Stimulated activated CD8-positive, alpha-beta memory T cell treated with anti-CD3 and anti-CD28 coated beads, Interleukin-2, amount 100 ng/mL, for 1 hour (primary cell): ENCODE measurements at places on chromosomes 12 and 14.

GRCh38 chr12:2773199-2773875 is 21.4 kb upstream of the FKBP4 start:
- DNase-seq, result no peak

- DNase-seq, result peak; percentile 33
These were observed 1.1 kb downstream of the ARID2 start for GRCh38 chr12:45730348-45731189.

DNA sequence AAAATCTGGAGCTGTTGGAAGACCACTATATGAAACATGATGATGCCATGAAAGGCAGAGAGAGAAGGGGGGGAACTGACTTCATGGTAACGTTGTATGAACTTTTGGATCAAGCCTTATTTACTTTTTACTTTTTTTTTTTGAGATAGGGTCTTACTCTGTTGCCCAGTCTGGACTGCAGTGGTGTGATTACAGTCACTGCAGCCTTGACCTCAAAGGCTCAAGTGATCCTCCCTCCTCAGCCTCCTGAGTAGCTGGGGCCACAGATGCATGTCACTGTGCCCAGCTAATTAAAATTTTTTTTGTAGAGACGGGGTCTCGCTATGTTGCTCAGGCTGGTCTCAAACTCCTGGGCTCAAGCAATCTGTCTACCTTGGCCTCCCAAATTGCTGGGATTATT is 31.3 kb upstream of the CTDSP2 start:
- DNase-seq, result no peak

GRCh38 chr12:97257726-97258125 is 204.9 kb upstream of the RMST start:
- no peak for DNase-seq

DNA sequence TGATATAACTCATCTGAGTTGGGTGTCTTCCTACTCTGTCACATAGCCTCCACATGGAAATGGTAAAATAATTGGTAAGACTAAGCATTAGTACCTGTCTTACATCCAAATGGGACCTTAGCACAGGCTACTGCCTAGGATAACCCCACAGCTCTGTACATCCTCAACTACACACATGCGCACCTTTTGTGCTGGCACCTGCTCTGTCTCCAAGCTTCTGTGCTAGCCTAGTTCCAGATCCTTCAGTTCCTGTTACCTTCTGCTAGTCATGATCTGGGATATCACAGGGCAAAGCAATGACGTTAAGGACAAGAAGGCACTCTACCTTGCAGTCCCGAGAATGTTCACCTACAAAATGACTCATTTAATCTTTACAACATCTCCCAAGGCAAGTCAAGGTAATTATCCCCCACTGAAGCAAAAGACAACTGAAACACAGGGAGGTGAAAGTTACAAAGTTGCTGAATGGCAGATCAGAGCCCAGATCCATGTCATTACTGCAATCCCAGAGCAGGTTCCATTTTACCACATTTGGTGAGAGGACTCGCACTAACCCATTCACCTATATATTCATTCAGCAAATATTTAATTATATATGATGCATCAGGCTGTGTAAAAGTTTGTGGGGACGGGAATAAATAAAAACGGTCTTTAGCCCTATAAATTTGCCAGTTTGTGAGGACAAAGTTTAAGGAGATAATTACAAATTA is 61.7 kb downstream of the PPM1H start:
- no peak for DNase-seq

GRCh38 chr12:65755596-65755978 is 68.7 kb upstream of the HMGA2 start:
- no peak for DNase-seq

DNA sequence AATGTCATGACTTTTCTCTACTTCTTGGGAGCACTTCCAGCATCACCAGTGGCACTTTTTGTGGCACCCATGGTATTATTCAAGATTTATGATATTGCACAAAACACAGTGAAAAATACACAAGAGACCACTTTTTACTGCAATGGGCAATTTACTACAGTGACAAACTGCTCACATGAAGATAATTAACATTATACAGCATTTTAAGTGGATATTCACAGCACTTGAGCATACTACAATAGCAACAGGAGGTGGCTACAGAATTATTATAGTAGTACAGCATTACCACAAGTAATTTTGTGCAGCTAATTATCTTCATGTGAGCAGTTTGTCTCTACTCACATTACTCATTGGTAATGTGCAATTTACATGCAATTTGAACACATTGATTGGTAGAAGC is 18.3 kb downstream of the IL26 start:
- DNase-seq, result no peak

DNA sequence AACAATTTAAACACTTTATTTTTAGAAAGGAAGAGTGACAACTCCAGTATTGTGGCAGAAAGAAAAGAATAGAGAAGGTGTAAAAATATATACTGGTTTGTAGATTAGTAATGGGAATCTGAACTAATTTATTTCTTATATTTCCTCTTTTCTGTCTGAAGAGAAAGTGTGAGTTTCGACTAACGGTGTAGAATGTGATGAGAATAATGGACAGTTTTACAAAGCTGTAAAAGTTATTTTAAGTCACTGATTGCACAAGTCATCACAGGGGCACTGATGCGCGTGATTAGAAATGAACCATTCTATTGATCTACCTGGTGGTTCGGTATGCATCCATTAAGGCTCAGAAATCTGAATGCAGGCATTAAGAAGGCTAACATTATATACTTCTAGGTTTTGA is 158.5 kb upstream of the ATXN7L3B start:
- no peak for DNase-seq

DNA sequence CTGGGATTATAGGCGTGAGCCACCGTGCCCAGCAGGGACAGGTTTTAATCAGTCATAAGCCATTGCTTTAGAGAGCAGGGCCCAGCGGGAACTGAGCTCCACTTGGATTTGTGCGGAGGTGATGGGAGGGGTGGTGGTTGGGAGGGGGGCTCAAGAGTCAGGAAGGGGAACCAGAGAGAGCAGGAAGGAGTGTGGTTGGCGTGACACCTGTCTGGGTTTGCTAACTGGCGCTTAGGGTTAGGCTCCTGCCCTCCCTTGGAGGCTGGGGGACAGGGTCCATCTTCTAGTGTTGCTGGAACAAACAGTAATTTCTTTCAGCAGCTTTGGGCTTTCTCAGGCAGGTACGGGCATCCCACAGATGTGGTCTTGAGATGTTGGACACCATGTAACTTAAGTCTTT is 7.5 kb upstream of the ALDH2 start:
- no peak for DNase-seq

DNA sequence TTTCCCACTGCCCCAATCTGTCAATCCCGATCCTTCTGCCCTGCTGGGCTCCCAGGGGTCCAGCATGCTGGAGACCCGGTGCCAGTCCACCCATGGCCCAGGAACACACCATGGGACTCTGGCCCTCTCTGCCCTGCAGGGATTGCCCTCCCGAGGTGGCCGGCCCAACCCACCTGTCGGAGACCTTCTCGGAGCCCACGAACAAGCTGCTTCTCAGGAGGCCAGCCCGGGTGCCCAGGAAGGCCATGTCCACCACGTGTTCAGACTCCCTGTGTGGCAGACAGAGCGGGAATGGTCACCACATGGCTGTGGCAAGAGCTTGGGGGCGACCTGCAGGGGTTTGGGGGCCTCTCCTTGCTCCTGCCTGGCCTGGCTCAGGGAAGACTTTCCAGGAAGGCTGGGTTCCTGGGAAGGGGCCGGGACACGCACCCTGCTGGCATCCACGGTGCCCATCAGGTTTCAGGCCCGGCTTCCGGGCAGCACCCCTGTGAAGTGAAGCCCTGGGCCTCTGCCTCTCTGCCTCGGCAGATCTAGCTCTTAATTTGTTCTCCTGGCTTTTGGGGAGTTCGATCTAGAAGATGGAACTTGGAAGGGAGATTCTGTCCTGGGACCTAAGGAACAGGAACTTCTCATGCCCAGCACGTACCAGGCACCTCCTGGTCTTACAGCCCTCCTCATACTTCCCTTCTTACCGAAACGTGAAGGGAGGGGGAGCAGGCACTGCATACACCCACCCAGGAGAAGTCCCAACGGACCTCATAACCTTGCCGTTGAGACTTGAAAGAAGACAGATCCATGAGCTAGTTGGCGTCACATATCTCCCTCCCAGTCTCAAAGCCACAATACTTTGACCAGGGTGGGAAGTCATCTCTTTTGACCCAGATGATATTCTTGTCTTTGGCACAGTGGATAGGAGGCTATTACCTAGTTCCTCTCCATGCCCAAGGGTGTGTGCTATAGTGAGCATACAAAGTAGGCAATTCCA is 26.3 kb downstream of the LRTM2 start:
- DNase-seq, result no peak

GRCh38 chr14:89503431-89503996 is 86.5 kb upstream of the FOXN3 start:
- DNase-seq, result no peak
